ENCODE measurements at places on chromosomes 4 and X.

DNA sequence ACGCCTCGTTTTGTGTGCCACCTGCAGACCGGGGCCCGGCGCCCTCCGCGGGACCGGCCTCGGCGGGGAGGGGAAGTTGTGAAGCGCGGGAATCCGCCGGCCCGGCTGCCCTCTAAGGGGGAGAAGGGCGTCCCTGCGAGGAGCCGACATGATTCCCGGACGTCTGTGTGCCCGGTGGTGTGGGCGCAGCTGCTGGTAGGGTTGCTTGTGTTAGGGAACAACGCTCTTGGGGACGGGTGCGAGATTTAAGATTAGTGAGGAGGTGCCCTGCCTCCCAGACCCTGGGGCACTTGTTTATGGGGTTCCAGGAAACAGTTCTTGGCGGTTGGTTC lies 627 bp downstream of the CDKN2AIP start:
- DNase-seq = peak; percentile 44

DNA sequence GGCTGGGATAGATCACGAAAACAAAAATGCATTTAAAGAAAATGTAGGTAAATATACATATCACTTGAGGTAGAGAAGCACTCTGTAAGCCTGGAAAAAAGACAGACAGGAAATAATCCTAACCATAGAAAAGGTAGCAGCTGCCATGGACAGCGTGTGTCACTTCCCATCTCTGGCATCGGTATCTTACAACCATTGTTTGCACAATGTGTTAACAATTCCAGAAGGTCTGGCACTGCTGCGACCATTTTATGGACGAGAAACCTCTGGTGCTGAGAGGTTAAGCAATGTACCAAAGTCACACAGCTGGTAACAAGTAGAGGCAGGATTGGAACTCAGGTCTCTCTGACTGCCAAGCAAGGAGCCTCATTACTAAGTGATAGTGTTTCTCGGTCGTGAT lies 1.7 kb upstream of the MTNR1A start:
- DNase-seq = no peak

GRCh38 chrX:130110379-130111219 lies at the start of gene ELF4:
TSS of gene ELF4 (minus strand) at chrX:130110497. CDS start at chrX:130081330, 29,167 bp downstream.
- peak; percentile 16 for DNase-seq

- DNase-seq = no peak
Measured at GRCh38 chrX:114766541-114766940, 182.7 kb downstream of the HTR2C start.

- no peak for DNase-seq
Measured at GRCh38 chr4:38683276-38683675, 19.3 kb downstream of the KLF3 start.

- no peak for DNase-seq
Measured at GRCh38 chr4:7993671-7994070, 54.0 kb upstream of the AFAP1 start.

- no peak for DNase-seq
Measured at GRCh38 chrX:136858007-136858756, 22.3 kb downstream of the RBMX start.

DNA sequence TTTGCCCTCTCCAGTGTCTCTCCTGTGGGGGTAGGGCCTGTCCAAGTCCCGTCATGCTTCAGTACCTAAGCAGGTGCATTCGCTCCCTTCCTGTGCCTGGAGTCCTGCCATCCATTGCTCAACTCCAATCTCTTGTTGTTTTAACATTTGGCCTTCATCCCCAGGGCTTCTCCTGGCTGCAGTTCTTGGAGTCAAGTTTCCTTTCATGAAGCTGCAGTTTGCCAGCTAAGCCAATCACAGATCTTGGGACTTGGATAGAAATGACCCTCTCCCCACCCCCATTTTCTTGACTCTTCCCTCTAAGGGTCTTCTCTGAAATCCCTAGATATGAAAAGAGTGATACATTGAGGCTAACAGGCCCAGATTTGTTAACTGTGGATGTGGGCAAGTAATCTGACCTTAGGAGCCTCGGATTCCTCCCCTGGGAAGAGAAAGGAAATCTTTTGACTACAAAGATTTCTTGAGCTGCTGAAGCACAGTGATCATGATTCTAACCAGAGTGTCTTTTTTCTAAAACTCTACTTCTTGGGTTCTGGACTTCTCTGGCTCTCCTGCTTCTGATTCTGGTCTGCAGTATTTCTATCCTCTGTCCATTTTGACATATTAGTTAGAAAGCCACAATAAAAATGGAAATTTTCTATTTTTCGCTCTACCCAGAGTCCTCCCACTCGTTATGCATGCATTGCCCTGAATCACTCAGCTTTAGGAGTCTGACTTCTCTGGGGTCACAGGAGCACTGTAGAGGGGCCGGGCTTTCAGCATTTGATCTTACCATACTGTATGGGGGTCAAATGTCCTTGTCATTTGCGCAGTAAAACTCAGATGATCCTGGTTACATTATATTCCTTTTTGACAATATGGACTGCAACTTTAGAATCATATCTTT lies 61.0 kb downstream of the CHRNA9 start:
- peak; percentile 80 for DNase-seq

DNA sequence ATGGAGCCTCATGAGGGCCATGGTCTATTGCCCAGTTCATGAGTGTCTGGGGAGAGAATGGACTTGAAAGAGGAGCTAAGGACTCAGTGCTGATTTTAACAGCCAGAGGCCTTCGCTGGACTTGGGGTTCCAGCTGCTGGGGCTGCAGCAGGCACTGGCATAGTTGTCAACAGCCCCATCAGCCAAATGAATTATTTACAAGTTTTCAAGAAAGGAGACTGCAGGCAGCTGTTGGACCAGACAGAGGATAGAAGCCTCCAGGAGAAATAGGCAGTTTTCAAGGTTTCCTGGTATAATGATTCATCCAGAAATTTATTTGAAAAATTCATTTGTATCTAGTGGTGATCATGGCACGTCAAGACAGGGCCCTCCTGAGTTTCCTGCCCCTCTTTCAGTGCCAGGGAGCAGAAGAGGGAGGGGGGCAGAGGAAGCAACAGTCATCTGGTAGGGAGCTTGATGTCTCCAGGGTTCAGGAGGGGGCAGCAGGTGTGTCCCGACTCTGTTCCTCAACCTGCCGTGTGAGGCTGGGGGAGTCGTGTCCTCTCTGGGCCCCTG lies 63.1 kb upstream of the GPR78 start:
- DNase-seq = no peak

GRCh38 chr4:2930135-2930757 lies 33.0 kb downstream of the NOP14 start:
- DNase-seq = no peak
